G401 (cell line): ENCODE measurements at places on chromosomes 1 and 21. TPM values are rescaled to one million over a fixed set of nuclear protein-coding genes. Genes with fewer than 3 reads are reported as not detected.

NMNAT2 gene
- 0.27 and 0.62 TPM in 2 replicates for total RNA-seq

PLOD1 gene
- 103 and 104 TPM in 2 replicates for total RNA-seq

DNA sequence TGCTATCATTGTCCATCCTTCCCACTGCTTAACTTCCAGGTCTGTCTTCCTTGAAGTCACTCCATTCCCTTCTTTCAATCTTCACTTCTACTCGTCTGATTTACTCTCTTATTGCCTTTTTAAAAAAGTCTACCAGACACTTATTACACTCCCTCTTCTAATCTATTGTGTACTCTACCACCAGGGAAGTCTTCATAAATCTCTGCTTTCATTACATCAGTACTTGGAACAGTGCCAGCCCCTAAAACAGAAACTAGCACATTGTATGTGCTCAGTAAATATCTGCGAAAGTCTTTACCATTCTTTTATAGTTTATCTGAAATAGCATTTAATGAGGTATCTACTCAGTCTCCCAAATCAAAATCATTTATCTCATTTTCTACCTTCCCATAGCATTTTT is 236.4 kb downstream of the USH2A start:
- no peak for DNase-seq

DNA sequence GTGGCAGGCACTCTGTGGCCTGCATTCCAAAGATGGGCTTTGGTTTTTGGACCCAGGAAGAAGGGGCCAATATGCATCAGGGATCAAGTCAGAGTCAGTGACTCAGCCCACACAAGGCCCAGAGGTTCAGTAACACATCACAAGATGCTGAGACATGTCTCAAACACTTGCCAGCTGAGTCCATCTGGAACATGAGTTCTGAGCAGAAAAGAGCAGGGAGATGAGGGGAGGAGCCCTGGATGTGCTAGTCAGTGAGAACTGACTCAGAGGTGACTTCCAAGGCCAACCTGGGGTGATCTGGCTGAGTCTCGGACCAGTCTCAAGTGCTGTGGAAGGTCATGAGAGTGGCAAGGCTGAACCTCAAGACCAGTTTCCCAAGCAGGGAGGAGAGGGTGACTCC is 150.1 kb downstream of the CDC7 start:
- DNase-seq: no peak

- no peak for DNase-seq
Observed at GRCh38 chr1:216929870-216930582, 206.8 kb upstream of the ESRRG start.

- DNase-seq: peak; percentile 62
Observed at GRCh38 chr21:37530901-37531351, 164.4 kb downstream of the DYRK1A start.

GRCh38 chr1:158638904-158639303 is 33.8 kb downstream of the OR10Z1 start:
- DNase-seq: no peak

DNA sequence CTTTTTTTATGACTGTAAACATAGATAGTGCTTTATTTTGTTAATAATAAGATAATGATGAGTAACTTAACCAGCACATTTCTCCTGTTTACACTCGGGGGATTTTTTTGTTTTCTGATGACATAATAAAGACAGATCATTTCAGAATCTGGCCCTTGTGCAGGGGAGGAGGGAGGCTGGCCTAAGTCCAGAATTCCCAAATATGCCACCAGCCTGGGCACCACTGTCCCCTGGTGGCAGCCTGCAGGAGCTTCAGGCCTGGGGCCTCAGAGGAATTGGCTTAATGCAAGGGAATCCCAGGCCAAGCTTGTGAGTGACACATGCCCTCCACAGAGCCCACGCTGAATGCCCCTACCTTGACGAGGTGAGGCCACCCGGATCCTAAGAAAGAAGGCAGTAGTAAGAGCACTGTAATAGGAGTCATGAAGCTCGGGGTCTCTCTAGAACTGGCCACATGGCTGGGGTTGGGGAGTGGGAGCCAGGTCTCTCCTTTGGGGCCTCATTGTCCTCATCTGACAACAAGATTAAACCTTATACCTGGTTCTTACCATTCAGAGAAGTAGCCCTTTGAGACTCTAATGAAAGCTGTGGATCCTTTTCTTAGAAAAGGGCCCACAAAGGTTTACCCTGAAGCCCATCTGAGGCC is 24.1 kb downstream of the ETNK2 start:
- DNase-seq: peak; percentile 56
